Activated T-cell treated with anti-CD3 and anti-CD28 coated beads, Interleukin-2, amount 50 U/mL, for 72 hours (primary cell): ENCODE measurements at places on chromosomes 6 and 20. TPM values are rescaled to one million over a fixed set of nuclear protein-coding genes. Genes with fewer than 3 reads are reported as not detected.
A peak's percentile ranks its signal among the peaks of the same experiment; 100 is the strongest.

DNA sequence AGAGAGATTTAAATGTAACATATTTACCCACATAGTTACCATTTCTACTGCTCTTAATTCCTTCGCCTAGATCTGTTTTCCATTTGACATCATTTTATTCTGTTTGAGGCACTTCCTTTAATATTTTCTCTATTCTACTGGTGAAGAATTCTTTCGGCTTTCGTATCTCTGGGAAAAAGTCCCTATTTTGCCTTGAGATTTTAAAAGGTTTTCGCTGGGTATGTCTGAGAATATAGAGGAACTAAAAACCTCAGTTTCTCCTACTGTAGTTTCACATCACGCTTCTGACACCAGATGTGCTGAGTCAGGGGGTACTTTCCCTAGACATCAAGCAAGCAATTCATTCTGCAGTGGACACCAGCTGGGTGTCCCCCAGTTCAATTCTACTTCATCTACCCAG is 61.7 kb downstream of the E2F3 start:
- H3K4me1 ChIP-seq: peaks cover 27% of the 10 kb centered on the region
- H3K4me3 ChIP-seq: no peak overlapping the region
- no peak for DNase-seq
- H3K27me3 ChIP-seq: no peaks in the 10 kb centered on the region
- peaks cover 25% of the 10 kb centered on the region for H3K36me3 ChIP-seq

DNA sequence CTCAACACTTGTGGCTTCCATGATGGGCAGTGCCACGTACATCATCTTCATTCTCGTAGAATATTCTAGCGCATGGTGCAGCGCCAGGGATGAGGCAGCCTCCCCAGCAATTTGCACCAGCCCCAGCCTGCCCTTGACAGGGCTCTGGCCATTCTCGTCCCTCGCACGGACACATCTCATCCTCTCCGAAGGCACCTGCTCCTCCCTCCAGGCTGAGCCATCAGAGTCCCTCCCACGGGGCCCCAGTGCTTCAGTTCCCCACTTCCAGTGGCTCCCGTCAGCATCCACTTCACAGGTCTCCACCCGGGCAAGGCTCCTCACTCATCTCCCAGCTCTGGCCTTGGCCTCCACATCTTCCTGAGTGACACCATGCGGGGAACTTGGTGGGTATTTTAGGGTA is 13.3 kb upstream of the PHACTR3 start:
- H3K4me1 ChIP-seq: peaks cover 2% of the 10 kb centered on the region
- peaks cover 10% of the 10 kb centered on the region for H3K27me3 ChIP-seq
- no peak for DNase-seq
- H3K4me3 ChIP-seq: no peak overlapping the region
- no peak overlapping the region for H3K27ac ChIP-seq

NUS1 gene
- 33.3 TPM for total RNA-seq

DNA sequence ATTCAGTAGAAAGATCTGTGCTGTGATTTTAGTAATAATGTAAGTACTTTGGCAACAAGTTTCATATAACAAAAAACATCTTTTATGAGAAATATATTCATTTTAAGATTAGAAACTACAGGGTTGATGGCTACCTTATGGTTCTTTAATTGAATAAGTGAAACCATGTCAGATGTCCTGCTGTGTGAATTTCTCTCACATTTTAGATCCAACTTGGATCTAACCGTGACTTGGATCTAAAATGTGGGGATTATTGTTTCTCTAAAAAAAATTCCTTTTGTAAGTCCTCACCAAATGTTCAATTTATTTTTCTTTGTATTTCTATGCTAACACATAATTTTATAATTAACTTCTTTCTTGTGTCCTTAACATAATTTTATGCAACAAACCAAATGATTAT is 30.4 kb downstream of the ZC2HC1B start:
- no peaks in the 10 kb centered on the region for H3K36me3 ChIP-seq
- no peak overlapping the region for H3K27ac ChIP-seq
- H3K4me1 ChIP-seq: no peaks in the 10 kb centered on the region
- H3K4me3 ChIP-seq: no peak overlapping the region

DNA sequence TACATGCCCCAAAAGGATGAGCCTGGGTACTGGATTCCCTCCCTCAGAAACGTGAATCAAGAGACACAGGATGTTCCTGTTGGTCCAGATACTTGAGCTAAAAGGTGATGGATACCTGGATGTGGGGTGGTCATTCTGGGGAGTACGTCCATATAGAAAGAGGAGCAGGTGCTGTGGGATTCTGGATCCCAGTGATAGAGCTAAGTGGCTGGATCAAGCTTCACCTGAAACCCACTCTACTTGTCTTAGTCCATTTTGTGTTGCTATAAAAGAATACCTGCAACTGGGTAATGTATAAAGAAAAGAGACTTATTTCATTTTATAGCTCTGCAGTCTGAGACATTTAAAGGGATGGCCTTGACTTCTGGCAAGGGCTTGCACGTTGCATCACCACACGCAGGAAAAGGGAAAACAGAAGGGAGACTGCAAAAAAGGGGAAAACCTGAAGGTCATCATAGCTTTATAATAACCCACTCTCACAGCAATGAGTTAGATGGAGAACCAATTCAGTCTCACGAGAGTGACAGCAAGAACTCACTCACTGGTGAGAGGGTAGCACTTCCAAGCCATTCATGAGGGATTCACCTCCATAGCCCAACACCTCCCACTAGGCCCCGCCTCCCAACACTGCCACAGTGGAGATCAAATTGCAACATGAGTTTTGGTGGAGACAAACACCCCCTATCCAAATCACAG is 31.2 kb downstream of the RIPOR3 start:
- peaks cover 6% of the 10 kb centered on the region for H3K27me3 ChIP-seq
- H3K27ac ChIP-seq: no peak overlapping the region

- H3K4me3 ChIP-seq: peak overlapping the region; percentile 97
- H3K4me1 ChIP-seq: peaks cover 61% of the 10 kb centered on the region
- H3K27me3 ChIP-seq: no peaks in the 10 kb centered on the region
- no peaks in the 10 kb centered on the region for H3K36me3 ChIP-seq
- peak overlapping the region; percentile 100 for H3K27ac ChIP-seq
Measured at GRCh38 chr6:27871924-27872638, 40.1 kb downstream of the OR2B2 start.

- H3K4me1 ChIP-seq: peaks cover 10% of the 10 kb centered on the region
- no peak for DNase-seq
- H3K27ac ChIP-seq: no peak overlapping the region
- peaks cover 4% of the 10 kb centered on the region for H3K36me3 ChIP-seq
- no peak overlapping the region for H3K4me3 ChIP-seq
Measured at GRCh38 chr6:159943968-159944598, 24.8 kb upstream of the IGF2R start.

ZNF165 gene
- 6.1 TPM for total RNA-seq

- H3K27ac ChIP-seq: no peak overlapping the region
- no peak for DNase-seq
- no peaks in the 10 kb centered on the region for H3K27me3 ChIP-seq
Measured at GRCh38 chr20:32338665-32339064, 19.5 kb upstream of the ASXL1 start.

PRSS16 gene
- 5.3 TPM for total RNA-seq

PI3 gene
- not detected for total RNA-seq

FRMD1 gene
- total RNA-seq: 0.09 TPM

DNA sequence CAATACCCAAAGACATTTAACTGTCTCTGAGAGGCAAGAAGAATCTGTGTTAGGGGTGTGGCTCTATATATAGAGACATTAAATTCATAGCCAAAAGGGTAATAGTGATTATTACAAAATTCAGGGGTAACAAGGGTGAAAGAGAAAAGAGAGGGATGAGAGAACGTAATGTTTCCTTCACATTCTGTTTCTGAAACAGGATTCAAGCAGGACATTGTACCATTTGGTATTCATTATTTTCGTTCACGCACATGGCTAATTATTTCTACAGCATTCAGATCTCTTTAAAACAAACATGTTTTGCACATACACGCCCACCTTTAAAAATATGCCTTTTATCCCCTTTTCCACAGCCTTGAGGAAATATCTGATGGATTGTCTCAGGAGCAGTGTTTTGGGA is 122.7 kb downstream of the GMPR start:
- H3K4me1 ChIP-seq: no peaks in the 10 kb centered on the region
- H3K27ac ChIP-seq: no peak overlapping the region
- H3K4me3 ChIP-seq: no peak overlapping the region
- DNase-seq: no peak
- H3K36me3 ChIP-seq: no peaks in the 10 kb centered on the region

CST7 gene
- total RNA-seq: 136 TPM

DNA sequence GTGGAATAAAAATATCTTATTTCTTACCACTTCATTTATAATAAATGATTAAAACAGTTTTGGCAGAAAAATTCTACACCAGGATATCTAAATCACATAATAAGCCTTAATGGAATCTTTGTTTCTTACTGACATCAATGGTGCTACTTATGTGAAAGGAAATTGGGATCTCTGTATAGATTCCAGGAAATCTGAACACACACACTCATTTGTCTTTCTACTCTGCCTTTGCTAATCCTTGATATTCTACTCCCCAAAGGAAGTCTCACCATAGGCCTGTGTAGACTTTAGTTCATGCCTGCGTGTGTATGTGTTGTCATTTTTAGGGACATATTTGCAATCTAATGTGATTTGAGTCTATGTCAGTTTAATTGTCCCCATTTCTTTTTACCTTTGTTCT is 7.9 kb downstream of the ADGRB3 start:
- peaks cover 28% of the 10 kb centered on the region for H3K27me3 ChIP-seq
- no peaks in the 10 kb centered on the region for H3K4me1 ChIP-seq
- H3K36me3 ChIP-seq: no peaks in the 10 kb centered on the region

DNA sequence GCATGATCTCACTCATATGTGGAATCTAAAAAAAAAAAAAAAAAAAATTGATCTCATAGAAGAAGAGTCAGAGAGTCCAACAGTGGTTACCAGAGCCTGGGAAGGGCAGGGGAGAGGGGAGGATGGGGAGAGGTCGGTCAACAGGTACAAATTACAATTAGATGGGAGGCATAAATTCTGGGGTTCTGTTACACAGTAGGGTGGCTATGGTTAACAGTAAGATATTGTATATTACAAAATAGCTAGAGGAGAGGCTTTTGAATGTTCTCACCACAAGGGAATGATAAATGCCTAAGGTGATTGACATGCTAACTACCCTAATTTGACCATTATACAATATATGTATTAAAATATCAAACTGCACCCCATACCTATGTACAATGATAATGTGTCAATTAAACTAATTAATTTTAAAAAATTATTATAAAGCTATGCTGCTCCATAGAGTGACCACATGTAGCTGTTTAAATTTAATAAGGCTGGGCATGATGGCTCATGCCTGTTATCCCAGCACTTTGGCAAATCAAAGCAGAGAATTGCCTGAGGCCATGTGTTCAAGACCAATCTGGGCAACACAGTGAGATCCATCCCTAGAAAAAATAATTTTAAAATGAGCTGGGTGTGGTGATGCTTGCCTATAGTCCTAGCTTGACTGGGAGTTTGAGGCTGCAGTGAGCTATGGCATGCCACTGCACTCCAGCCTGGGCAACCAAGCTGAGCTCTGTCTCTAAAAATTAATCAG is 70.9 kb downstream of the SNX5 start:
- H3K36me3 ChIP-seq: no peaks in the 10 kb centered on the region
- H3K27ac ChIP-seq: peak overlapping the region; percentile 46
- peaks cover 19% of the 10 kb centered on the region for H3K4me1 ChIP-seq
- H3K4me3 ChIP-seq: no peak overlapping the region
- DNase-seq: no peak

HTR1B gene
- total RNA-seq: not detected

DNA sequence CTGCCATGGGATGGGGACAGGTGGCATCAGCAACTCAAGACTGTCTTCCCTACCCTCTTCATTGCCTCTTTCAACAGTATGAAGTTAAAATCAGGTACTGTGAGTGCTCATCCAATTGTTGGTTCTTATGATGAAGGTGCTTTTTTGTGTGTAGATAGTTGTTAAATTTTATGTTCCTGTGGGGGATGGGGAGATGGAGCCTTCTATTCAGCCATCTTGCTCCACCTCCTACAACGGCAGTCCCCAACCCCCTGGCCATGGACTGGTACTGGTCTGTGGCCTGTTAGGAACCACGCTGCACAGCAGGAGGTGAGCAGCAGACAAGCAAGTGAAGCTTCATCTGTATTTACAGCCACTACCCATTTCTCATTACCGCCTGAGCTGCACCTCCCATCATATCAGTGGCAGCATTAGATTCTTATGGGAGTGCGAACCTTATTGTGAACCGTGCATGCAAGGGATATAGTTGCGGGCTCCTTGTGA is 47.8 kb upstream of the TOP1 start:
- no peak overlapping the region for H3K27ac ChIP-seq
- H3K4me1 ChIP-seq: no peaks in the 10 kb centered on the region
- no peak overlapping the region for H3K4me3 ChIP-seq
- DNase-seq: no peak
- peaks cover 15% of the 10 kb centered on the region for H3K36me3 ChIP-seq

- H3K27me3 ChIP-seq: peaks cover 12% of the 10 kb centered on the region
- no peak overlapping the region for H3K4me3 ChIP-seq
- H3K4me1 ChIP-seq: no peaks in the 10 kb centered on the region
- H3K36me3 ChIP-seq: peaks cover 10% of the 10 kb centered on the region
Measured at GRCh38 chr6:4567141-4567540, 209.1 kb upstream of the CDYL start.

ADTRP gene
- 71.6 TPM for total RNA-seq

DNA sequence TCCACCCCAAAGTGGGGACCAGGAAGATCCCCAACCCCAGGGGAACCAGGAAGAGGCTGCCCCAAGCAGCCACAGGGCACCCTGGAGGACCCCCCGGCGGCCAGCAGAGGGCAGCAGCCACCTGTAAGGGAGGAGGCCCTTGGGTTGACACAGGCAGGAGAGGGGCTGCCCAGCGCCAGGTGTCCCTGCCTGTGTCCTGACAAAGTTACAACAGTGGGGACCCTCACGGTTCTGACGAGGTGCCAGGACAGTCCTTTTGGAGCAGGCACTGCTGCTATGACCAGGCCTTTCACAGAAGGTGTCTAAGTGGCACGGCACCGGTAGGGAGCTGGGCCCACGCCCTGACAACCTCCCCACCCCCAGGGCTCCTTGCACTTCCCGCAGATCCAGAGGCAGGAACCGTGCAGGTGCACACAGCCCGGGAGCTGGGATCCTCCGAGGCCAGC is 176.7 kb downstream of the BMP7 start:
- peaks cover 14% of the 10 kb centered on the region for H3K4me1 ChIP-seq
- peaks cover 7% of the 10 kb centered on the region for H3K27me3 ChIP-seq
- DNase-seq: peak; percentile 84
- H3K4me3 ChIP-seq: no peak overlapping the region

BMP2 gene
- total RNA-seq: not detected

NKX2-2 gene
- total RNA-seq: not detected

CRISP3 gene
- total RNA-seq: not detected

DNA sequence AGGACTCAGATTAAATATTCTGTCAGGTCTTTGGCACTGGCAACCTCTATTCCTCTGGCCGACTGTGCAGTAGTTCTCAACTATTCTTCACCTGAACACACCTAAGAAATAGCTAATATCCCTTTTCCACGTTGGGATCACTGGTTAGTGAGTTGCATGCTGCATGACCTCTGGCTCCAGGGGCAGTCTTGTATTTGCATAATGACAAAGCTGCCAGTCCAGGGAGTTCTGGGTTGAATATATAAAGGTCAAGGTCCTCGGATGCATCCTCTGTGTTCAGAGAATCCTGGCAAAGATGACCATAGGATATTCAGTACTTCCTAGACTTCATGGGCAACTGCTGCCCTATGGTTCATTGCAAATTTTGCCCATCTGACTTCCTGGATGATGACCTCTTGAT is 131.2 kb downstream of the DNAH8 start:
- H3K4me3 ChIP-seq: no peak overlapping the region
- no peak for DNase-seq
- H3K36me3 ChIP-seq: no peaks in the 10 kb centered on the region
